NB4 (cell line): ENCODE measurements at places on chromosomes 5 and 9.

DNA sequence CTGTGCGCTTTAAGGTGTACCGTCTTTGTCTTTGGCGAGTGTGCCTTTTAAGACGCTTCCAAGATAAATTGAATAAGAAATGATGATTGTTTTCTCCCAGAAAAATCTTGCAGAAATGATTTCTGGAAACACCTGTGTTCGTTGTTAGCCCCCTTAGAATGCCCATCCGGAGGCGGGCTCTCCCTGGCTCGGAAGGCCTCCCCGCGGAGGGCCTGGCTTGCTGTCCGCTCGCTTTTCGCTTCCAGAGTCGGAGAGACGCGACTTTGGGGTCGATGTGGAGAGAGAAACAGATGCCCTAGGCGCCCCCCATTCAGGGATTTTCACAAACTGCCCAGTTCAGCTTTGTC, 23.9 kb downstream of the LECT2 start:
- DNase-seq: no peak

GRCh38 chr9:70012569-70012968, 31.1 kb upstream of the MAMDC2 start:
- DNase-seq: no peak

- no peak for DNase-seq
These were observed 13.0 kb downstream of the CD74 start for GRCh38 chr5:150399524-150400211.

DNA sequence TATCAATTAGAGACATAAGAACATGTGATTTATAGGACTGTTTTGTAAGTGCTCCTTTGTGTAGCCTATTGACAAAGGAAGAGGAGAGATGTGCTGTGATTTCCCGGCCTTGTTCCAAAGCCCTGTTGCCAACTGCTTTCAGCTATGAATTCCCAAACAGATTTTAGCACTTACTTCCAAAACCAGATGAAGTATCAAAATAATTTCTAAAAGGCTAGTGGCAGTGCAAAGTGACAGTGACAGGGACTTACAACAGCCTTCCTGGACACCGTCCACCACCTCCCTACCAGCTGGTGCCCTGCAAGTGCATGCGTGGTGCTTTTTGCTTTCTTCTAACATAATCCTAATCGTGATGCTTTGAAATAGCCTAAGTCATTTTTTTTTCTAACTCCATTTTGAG, 254.1 kb upstream of the ACTBL2 start:
- DNase-seq: no peak

DNA sequence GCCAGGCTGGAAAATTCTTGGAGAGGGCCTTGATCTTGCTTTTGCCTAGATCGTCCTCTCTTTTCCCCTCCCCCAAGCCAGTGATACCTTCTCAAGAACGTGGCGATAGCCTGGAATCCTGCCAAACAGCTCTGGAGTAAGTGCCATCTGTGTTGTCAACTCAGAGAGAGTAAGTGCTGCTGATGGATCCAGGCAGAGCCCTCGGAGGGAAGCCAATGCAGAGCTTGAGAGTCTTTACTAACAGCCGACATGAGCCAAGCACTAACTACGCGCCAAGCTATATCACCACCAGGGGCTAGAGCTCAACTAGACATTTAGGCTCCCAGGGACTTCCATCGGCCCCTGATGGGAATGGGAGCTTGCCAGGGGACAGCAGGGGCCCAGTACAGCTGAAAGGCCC, 17.6 kb downstream of the RAPGEF1 start:
- DNase-seq: no peak

GRCh38 chr9:133742849-133743444, 4.8 kb upstream of the SARDH start:
- peak; percentile 72 for DNase-seq

DNA sequence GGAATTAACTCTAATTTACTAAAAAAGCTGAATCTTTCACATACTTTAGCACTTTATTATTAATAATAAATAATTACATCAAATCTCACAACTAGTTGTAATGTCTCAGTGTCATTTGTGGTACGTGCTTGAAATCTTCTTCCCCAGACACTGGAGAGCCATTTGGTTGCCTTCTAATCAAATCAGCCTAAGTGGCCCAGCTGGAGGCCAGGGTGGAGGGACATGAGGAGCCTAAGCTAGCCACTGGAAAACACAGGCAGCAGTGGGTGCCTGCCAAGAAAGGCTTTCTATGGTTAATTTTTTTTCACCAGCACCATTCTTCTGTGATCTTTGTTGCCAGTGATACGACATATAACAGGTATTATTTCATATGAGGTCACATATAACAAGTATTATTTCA, 117.0 kb downstream of the ERCC6L2 start:
- no peak for DNase-seq

- peak; percentile 56 for DNase-seq
These were observed 16.5 kb upstream of the SPDL1 start for GRCh38 chr5:169567079-169567478.

DNA sequence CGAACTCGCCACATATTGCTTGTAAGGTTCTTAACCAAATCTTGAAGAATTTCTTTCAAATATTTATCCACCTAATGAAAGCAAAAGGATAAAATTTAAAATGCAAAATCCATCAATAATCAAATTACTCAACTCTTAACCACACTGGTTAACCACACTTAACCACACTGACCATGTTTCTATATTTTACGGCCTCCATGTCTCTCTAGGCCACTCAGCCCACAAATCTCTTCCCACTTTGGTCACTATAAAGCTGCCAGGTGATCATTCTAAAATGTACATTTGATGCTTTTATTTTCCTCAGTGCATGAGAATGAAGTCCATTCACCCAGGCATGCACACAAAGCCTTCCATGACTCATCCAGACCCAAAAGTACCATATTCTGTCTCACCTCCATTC, 56.4 kb upstream of the OR2K2 start:
- DNase-seq: peak; percentile 32

DNA sequence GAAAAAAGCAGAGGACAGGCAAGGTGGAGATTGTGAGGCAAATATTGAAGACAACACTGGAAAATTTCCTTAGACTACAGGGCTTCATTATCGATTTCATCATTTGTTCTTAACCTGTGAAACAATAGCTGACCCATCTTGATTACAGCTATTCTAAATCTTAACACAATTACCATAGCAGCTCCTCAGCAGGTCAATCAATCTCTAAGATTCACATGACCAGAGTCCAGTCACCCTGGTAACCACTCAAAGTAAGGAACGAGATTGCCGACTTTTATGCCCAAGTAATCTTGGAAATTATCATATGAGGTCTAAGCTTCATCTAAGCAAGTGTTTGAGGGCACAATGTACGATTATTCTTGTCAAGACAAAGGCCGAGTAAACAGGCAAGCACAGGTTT, 93.8 kb downstream of the TTC39B start:
- DNase-seq: no peak

- no peak for DNase-seq
These were observed 228.5 kb downstream of the COMMD10 start for GRCh38 chr5:116313366-116313765.

DNA sequence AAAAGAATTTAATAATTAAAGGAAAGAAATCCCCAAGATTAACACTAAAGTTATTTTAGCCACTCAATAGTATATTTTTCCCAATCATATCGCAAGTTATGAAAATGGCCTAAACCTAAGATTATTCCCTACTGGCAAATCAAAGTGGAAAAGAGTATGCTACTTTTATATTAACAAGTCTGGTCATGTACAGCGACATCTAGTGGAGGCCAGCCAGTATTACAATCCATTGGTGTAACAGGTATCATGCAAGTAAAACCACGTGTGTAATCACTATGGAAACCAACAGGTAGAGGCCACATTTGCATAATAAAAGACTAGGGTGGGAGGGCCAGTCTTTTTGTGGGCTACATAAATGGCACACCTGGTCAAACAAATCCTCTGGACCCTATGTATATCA, 976.4 kb upstream of the CDH9 start:
- peak; percentile 42 for DNase-seq

DNA sequence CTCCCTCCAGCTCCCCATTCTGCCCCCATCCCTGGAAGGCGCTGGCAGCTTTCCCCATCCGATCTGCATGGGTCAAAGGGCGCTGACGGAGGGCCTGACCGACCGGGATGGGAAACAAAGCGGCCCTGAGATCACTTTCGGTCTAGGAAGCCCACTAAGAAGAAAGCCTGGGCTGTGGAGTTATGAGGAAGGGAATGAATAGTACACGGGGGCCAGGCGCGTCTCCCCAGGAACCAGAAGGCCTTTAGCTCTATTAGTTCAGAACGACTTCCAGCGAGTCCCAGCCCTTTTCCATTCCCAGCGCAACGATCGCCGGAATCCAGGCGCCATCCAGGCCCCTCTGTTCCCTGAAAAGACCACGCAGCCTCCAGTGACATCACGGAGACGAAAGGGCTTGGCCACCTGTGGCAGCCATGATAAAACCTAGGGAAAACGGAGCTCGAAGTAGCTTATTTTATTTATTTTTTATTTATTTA, 70.1 kb upstream of the CCDC180 start:
- DNase-seq: no peak

DNA sequence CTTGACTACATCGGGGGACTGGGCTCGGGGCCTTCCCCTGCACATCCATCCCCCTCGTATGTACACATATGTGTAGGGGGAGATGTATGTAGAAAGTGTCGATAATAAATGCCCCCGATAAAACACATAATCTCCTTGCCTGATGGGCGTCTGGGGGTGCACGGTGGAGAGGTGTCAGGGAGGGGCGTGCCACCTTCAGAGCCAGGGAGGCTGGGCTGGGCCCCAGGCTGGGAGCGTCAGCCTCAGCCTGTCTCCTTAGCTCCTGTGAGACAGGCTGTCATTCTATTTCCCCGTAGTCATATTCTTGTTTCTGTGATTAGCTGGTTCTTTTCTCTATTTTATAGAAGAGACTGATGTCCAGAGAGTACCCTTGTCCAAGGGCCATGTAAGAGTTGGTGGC, 4.7 kb upstream of the RXRA start:
- DNase-seq: no peak

DNA sequence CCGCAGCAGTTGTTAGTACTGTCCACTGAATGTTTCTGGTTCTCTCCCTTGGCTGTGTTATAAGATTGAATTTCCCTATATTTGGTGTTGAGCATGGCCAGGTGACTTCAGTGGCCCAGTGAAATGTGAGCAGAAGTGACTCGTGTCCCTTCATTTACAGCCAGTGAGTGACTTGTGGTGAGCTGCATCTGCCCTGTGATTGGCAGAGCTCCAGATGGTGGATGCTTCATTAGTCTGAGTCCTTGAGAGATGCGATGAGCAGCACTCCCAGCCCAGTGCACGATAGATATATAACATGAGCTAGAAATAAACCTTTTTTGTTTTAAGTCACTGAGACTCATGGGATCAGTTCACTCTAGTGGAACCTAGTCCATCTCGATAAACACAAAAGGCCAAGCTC, 19.3 kb downstream of the PCSK5 start:
- DNase-seq: no peak

DNA sequence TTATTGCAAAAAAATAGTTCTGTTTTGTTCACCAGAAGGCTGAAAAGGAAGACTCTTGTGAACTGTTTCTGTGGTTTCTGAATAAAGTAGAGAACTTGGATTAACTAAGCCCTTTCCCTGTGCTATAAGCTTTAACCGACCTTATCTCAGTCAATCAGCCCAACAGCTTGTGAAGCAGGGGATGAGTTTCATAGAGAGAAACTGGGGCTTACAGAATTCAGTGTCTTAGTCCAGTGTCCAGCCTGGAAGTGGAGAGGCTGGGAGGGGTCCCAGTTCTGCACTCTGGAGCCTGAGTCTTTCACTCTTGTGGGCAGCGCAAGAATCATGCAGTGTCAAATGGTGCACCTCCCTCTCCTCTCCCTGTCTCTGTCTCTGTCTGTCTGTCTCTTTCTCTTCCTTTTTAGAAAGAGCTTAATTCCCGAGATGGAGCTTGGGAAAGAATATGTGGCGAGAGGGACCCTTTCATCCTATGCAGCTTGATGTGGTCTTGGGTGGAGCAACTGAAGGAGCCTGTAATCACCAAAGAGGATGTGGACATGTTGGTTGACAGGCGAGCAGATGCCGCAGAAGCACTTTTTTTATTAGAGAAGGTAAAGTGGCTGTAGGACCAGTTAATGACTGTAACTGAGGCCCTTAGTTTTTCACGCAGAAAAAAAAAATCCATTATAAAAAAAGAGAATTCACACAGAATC, 17.0 kb downstream of the PTPDC1 start:
- no peak for DNase-seq

- DNase-seq: no peak
These were observed 143.0 kb downstream of the ADAMTS6 start for GRCh38 chr5:65338606-65339151.

- no peak for DNase-seq
These were observed 10.2 kb downstream of the CMYA5 start for GRCh38 chr5:79699763-79700400.

- no peak for DNase-seq
These were observed 9.1 kb downstream of the SWI5 start for GRCh38 chr9:128285033-128285784.

GRCh38 chr5:129622531-129622930, 125.4 kb upstream of the MINAR2 start:
- DNase-seq: no peak

DNA sequence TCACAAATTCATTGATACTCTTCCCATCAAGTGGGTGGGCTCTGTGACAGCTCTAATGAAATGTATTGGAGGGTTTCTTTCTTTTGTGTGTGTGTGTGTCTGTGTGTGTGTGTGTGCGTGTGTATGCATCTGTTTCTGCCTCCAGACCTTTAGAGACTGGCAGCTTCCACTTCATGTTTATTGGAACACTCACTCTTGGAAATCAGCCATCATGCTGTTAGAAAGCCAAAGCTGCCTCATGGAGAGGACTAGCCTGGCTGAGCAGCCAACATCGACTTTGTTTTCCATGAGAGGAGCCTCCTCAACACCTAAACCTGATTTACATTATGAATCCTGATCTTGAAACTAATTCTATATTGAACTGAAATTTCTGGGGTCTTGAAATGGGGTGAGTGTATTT, 128.5 kb upstream of the FAM174A start:
- DNase-seq: no peak

- peak; percentile 62 for DNase-seq
These were observed 12.5 kb upstream of the SYNPO start for GRCh38 chr5:150627731-150628545.

GRCh38 chr9:96493757-96494156, 43.8 kb downstream of the HABP4 start:
- no peak for DNase-seq

GRCh38 chr9:96551403-96551802, 68.2 kb downstream of the CDC14B start:
- no peak for DNase-seq

- DNase-seq: no peak
These were observed 23.8 kb upstream of the DAB2 start for GRCh38 chr5:39448506-39449128.

- DNase-seq: no peak
These were observed 79.4 kb downstream of the PALM2AKAP2 start for GRCh38 chr9:109859447-109859846.

DNA sequence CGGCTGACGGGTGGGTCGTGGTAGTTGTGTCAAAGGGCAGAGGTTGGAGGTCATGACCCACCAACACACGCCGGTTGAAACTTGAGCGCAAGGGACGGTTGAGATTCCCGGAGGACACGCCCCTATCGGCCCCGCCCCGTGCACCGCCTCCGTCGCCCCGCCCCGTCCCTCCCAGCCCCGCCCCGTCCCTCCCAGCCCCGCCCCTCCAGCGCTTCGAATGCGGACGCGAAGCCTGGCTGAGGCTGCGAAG, 226 bp upstream of the RANBP17 start:
- DNase-seq: no peak

GRCh38 chr5:2430606-2431005, 320.9 kb downstream of the IRX2 start:
- DNase-seq: peak; percentile 51
